Nephron progenitor cell (in vitro differentiated cells): ENCODE measurements at places on chromosomes 5 and 9.
A peak's percentile ranks its signal among the peaks of the same experiment; 100 is the strongest.

- no peak for DNase-seq
Measured at GRCh38 chr5:143931476-143931875, 119.5 kb downstream of the HMHB1 start.

DNA sequence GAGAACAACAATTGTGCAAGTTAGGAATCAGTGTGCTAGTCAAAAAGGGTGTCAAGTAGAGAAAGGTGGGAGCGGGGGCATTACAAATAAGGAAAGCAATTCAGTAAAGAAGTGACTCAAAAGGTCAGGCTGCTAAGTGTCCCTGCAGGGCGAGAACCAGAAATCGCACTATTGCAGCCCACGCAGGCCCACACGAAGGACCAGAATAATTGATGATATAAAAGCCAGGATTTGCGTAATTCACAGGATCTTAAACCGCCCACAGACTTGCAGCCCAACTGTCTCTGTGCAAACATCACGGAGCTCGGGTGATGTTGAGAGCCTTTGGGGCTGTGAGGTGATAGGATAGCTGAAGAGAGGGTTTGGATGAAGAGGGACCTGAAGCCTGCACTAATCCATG lies 349.0 kb downstream of the BRINP1 start:
- DNase-seq = no peak

- no peak for DNase-seq
Measured at GRCh38 chr9:126438741-126439401, 112.2 kb downstream of the MVB12B start.

- no peak for DNase-seq
Measured at GRCh38 chr5:130034566-130035210, 130.4 kb downstream of the CHSY3 start.

DNA sequence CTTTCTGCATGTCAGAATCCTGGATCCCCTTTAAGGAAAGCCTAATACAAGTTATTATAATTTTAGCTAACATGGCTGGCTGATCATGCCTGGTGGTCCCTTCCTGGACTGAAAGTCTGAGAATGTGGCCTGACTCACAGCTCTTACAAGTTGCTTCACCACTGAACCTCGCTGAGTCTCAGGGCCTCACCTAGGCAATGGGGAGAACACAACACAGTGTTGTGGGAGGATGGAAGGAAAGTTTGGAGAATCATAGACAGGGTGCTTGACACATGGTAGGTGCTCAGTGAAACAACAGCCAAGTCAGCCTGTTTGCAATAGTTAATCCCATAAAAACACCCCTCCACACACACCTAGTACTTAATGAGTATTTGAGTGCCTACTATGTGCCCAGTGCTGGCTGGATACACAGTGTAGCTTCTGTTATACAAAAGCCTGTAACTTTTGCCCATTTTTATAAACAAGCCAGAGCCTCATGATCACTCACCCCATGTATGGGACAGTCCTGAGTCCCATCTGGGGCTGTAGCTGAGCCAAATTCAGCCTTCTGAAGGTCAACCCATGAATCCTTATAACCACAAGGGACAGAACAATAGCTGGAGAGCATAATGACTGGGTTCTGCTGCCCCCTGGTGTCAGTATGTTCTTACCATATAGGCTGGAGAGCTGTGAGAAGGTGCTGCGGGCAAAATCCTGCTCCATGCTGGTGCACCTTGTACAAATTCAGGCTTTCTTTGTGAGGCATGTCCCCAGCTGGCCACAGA lies 3.9 kb downstream of the ACSL6 start:
- DNase-seq = peak; percentile 83

- DNase-seq = no peak
Measured at GRCh38 chr9:112252194-112252593, 77.1 kb upstream of the SUSD1 start.

- DNase-seq = no peak
Measured at GRCh38 chr5:136729901-136730355, 364.6 kb upstream of the TRPC7 start.

DNA sequence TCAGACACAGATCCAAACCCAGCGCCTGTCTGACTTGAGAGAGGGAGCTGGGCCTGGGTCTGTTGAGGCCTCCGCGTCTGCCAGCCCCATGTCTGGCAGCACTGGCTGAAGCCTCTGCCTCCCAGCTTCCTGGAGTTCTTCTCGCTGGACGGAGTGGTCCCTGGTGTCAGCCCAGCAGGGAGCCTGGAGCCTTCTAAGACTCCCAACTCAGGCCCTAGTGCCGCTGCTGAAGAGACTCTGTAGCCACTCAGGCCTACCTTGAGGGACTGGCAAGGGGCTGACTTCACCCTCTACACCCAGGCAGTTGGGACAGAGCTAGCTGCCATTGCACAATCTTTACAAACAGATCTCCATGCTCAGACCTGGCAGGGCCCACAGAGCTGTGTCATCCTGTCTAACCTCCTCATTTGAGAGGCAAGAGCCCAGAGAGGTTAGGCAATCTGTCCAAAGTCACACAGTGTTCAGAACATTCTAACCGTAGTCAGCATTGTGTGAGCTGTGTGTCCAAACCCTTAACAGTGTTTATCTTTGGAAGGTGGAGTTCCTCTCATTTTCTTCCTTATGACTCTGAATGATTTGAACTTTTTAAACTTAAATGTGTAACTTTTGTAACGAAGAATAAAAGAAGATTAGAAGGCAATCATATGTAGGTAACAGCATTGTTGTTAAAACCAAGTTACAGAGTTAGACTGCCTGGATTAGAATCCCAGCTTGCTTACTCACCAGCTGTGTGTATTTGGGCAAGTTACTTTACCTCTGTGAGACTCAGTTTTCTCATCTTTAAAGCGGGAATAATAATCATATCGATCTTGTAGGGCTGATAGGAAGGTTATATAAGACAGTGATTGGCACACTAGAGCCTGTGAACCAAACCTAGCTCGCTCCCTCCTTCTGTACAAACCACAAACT lies 4.6 kb upstream of the DUSP1 start:
- no peak for DNase-seq

GRCh38 chr9:126395439-126396212 lies 69.0 kb downstream of the MVB12B start:
- DNase-seq = no peak

DNA sequence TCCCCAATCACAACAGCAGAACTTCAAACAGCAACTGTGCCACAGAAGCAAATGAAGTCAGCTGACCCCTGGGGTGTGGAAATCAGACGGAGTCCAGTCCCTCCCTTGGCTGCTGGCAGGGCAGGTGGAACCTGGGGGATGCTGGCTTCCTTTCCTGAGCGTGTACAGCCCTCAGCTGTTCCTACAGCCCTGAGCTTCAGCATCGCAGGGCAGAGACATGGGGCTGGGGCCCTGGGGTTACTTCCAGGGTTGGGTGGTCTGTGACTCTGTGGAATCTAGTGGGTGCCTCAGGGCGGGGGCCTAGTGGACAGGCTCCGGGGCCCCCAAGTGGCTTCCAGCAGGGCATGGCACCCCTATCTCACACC lies 7.3 kb upstream of the RXRA start:
- peak; percentile 4 for DNase-seq

DNA sequence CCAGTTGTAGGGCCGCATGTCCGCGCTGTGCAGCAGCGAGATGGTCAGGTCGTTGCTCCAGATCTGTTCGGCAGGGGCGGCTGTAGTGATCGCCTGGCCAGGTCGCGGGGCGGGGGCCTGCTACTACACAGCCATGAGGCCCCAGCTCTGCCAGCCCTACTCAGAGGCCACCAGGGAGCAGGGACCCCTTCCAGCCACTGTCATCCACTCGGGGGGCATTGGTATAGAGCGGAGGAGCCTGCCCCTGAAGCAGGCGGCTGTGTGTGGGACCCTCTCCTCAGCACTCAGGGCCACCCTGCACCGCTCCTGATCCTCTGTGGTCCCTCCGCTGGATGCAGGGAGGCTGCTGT lies 1.7 kb downstream of the FBXW5 start:
- no peak for DNase-seq

GRCh38 chr5:39714036-39714698 lies 289.4 kb upstream of the DAB2 start:
- DNase-seq = peak; percentile 29

GRCh38 chr5:150323092-150323491 lies 20.4 kb upstream of the ARSI start:
- DNase-seq = no peak

DNA sequence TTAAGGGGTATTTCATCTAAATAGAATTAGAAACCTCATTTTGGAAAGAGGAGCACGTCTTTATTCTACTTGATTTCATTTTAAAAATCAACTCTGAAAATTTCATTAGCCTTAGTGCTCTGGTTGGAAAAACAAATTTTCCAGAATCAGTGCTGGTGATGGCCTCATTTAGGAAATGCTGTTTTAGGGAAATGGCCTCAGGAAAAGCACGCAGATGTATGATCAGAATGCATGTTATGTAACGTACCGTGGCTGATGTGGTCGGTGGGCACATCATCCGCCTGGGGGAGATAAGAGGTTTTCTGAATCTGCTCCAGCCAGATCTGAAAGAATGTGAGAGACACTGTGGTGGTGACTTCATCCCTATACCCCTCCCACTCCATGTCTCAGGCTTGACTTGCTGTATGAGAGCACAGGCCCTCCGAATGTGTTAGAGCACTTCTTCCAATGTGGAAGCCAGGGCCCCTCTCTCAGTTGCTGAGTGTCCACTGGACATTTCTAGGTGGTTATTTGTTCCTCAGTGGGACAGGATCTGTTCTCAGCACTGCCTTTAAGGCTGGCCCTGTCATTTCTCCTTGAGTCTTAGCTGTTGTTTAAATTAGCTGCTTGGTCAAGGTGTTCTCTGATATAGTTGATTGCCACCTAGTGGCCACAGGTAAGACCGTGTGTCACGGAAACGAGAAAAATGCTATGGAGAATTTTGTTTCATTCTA lies 96.5 kb downstream of the ARHGAP26 start:
- DNase-seq = peak; percentile 24

DNA sequence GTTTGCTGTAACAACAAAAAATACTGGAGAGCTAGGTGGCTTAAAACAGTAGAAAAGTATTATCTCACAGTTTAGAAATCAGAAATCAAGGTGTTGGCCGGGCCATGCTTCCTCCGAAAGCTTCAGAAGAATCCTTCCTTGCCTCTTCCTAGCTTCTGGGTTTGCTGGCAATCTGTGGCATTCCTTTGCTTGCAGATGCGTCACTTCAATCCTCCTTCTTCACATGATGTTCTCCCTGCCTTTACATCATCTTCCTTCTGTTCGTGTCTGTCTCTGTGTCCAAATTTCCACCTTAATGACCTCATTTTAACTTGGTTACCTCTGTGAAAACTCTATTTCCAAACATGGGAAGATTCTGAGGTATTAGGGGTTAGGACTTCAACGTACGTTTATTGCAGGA lies 90.4 kb upstream of the CHD1 start:
- DNase-seq = no peak

DNA sequence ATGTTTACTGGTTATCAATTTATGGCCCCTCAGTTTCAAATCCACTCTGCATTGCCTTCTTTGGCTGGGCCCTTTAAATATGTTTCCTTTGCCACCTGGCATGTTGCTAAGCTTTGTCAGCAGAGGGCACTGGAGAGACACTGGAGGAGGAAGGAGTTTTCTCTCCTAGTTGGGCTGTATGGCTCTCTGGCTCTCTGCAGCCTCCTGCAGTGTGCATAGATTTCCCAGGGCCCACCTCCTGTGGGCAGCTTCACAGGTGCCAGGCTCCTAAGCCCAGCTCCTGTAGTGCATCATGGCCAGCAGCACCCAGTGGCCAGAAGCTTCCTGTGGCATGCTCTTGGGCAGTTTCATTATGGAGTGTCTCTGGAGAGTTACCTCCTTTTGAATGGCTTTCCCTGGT lies 23.3 kb downstream of the CAVIN4 start:
- DNase-seq = peak; percentile 54

DNA sequence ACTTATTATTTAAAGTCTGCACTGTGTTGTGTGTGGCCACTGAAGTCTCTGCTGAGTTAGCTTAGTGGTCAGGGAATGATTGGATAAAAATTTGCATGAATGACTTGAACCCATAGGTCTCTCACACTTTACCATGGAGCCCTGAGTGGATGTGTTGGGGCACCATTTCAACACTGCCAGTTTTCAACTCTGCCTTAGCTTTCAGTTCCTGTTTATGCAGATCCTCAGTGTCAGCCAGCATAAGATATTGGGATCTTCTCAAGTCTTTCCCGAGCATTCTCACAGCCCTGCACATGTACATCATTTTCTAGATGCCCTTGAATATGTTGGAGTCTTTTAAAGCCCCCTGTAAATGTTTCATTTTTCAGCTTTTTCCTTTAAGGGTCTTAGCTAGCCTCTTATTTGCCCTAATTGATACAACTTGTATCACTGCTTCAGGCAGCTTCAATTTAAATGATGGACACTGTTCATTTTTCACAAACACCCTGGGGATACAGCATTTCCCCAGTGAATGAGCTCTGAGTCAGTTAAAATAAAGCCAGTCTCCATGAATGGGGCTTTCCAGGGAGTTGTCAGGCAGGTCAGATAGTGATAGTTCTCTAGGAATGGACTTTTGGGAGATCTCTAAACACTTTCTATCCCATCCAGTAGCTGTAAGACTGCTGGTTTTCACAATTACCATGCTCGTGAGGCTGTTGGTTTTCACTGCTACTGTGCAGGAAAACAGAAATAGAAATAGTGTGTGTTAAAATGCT lies 211.9 kb upstream of the PAPPA start:
- no peak for DNase-seq

- DNase-seq = no peak
Measured at GRCh38 chr5:95565280-95565920, 10.5 kb downstream of the ARSK start.

GRCh38 chr9:35741740-35742139 lies 7.3 kb downstream of the GBA2 start:
- no peak for DNase-seq

- no peak for DNase-seq
Measured at GRCh38 chr5:95818181-95819147, 4.1 kb downstream of the GLRX start.

GRCh38 chr5:101455851-101456250 lies 552.8 kb upstream of the ST8SIA4 start:
- DNase-seq = no peak

DNA sequence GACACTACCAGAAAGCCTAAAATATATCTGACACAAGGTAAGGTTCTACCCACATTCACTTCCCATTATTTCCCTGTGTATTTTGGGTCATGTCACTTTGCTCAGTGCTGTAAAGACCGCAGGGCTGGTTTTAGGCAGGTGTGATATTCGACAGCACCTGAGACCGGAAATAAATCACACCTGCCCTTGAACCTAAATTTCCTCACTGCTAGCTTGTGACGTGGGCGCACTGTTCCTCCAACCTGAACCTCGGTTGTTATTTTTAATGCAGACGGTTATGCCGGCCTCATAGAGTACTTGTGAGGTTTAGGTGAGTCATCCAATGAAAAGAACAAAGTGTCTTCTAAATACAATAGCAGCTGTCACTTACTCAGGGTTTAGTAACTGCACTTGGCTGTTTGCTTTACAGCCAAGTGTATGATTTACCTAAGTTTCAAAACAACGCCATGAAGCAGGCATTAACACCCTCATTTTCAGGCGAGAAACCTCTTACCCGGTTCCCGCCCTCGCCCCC lies 20.7 kb upstream of the ZNF782 start:
- DNase-seq = no peak
